Right lung (tissue), 10 donors: ENCODE measurements at places on chromosomes 1 and 21. TPM values are rescaled to one million over a fixed set of nuclear protein-coding genes. Genes with fewer than 3 reads are reported as not detected.

DNA sequence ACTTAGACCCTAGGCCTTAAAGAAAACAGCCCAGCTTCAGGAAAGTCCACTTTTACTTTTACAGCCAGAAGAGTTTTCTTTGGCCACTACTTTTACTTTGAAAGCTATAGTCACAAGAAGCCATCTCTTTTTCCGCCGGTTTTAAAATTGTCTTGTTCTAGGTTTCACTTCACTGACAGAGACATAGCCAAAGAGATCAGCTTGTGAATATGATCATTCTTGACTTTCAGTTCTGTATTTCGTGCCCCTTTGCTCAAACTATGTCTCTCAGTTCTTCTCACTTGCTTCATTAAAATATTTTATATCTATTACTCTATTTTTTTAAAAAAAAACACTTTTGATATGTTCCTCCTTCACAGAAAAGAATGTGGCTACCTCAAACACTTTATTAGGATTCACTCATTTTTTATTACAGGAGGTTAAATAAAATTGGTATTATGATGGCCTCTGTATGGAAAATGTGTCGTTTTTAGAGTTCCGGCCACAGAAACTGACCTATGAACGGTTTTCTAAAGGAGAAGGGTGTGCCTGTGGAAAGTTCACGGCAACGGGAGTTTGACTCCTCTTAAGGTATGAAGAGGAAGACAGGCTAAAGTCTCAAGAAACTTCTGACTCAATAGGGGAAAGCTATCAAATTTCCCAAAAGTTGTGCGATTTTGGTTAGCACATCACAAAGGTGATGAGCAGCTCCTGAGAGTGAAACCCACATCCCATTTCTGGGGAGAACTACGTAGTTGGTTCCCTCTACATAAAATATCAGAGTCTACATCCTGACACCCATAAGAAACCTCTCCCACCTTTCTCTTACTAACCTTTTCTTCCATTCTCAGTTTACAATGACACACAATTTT is 1.2 kb downstream of the MCOLN2 start:
- DNase-seq: no peak

DNA sequence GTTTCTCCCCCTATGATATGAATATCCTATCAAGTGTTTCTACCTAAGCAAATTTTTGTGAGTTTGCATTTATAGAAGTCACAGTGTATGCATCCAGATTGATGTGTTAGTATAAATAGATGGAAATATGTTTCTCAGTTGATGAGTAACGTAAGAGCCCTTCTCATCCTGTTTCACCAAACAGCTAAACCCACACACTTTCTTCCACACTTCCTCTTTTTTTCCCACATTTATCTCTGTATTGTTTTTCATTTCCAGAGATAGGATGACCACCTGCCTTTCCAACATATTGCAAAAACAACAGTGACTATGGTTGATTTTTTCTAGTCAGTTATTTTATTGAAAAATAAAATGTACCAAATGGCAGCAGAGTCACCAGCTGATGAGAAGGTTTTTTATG is 490.1 kb downstream of the NEGR1 start:
- no peak for DNase-seq

GRCh38 chr1:7086106-7086505 is 300.9 kb downstream of the CAMTA1 start:
- DNase-seq: no peak

The CYP4A22 gene
- polyA plus RNA-seq: 0.27 TPM

The DRAXIN gene
- 2.2 TPM for polyA plus RNA-seq
